ENCODE measurements at places on chromosomes 4 and X. TPM values are rescaled to one million over a fixed set of nuclear protein-coding genes. Genes with fewer than 3 reads are reported as not detected.
A peak's percentile ranks its signal among the peaks of the same experiment; 100 is the strongest.

- no peaks in the 10 kb centered on the region for H3K27me3 ChIP-seq
- peak; percentile 32 for DNase-seq
- no peaks in the 10 kb centered on the region for H3K4me1 ChIP-seq
- no peak overlapping the region for H3K4me3 ChIP-seq
Measured at GRCh38 chr4:120671538-120671937, 251.0 kb downstream of the PRDM5 start.

DNA sequence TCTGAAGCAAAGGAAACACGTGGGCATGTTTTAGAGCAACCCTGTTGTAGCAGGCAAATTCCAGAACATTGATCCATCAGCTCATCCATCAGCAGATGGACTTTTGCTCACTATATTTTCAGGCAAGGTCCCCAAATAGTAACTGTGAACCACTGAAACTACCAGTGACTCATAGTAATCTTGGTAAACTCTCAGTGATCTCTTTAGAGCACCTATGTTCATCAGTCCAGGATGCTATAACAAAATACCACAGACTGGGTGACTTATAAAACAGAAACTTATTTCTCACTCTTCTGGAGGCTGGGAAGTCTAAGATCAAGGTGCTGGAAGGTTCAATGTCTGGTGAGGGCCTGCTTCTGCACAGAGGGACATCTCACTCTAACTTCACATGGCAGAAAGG lies 28.9 kb upstream of the BTC start:
- DNase-seq = no peak
- H3K27ac ChIP-seq = no peak overlapping the region
- H3K27me3 ChIP-seq = no peaks in the 10 kb centered on the region
- H3K4me1 ChIP-seq = no peaks in the 10 kb centered on the region
- H3K4me3 ChIP-seq = no peak overlapping the region

DNA sequence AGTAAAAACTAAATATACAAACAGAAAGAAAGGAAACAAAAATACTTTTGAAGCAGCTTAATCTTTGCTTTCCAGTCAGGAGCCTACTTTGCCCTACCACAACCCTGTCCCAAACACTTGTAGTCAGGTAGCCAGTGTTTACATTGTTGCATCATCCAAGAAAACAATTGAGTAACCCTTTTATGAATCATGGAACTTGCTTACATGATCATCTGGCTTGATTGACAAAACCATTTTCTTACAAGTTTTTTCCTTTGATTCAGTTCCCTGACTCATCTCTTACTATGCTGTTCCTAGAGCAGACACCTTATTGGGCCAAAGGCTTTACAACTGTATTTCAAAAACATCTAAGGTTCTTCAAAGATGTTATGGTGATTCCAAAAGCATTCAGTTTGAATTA lies 740.1 kb downstream of the KLHL13 start:
- H3K27me3 ChIP-seq = no peaks in the 10 kb centered on the region
- peaks cover 2% of the 10 kb centered on the region for H3K4me1 ChIP-seq
- no peak overlapping the region for H3K4me3 ChIP-seq
- no peak for DNase-seq

- H3K4me1 ChIP-seq = no peaks in the 10 kb centered on the region
- no peak overlapping the region for H3K4me3 ChIP-seq
- peak; percentile 19 for DNase-seq
Measured at GRCh38 chr4:8850074-8850829, 21.4 kb downstream of the HMX1 start.

- no peak overlapping the region for H3K4me3 ChIP-seq
- no peaks in the 10 kb centered on the region for H3K4me1 ChIP-seq
- no peak overlapping the region for H3K27ac ChIP-seq
- DNase-seq = no peak
- H3K27me3 ChIP-seq = no peaks in the 10 kb centered on the region
Measured at GRCh38 chrX:23888887-23889501, 18.7 kb downstream of the APOO start.

- H3K27me3 ChIP-seq = no peaks in the 10 kb centered on the region
- peaks cover 6% of the 10 kb centered on the region for H3K4me1 ChIP-seq
- no peaks in the 10 kb centered on the region for H3K36me3 ChIP-seq
- H3K27ac ChIP-seq = no peak overlapping the region
Measured at GRCh38 chrX:12844319-12844718, 22.6 kb upstream of the TLR7 start.

- H3K4me1 ChIP-seq = no peaks in the 10 kb centered on the region
- H3K36me3 ChIP-seq = no peaks in the 10 kb centered on the region
Measured at GRCh38 chr4:98383431-98384106, 122.4 kb downstream of the RAP1GDS1 start.

The AR gene
- total RNA-seq = 3.5 TPM

The GABRB1 gene
- total RNA-seq = not detected

Measured in H9 (cell line).